Lower leg skin (tissue), 4 donors: ENCODE measurements at places on chromosomes 6 and 20. TPM values are rescaled to one million over a fixed set of nuclear protein-coding genes. Genes with fewer than 3 reads are reported as not detected.
A peak's percentile ranks its signal among the peaks of the same experiment; 100 is the strongest.

DNA sequence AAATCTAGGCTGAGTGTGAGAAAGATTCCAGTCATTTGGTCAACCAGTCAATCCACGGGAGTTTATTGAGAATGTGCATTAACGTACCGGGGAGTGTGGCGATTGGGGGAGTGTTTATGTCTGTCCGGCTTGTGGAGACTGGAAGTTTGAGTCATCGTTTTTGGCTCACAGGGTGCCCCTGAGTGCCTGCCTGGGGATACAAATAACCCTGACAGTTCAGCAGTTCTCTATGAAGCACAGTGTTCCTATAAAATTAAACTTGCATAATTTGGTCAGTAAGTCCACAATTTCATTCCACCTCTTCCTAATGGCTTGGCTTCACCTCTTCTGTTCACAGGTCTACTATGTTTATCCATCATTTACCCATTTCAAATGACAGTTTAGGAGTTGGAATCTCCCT, 72.6 kb upstream of the PLEKHG1 start:
- no peak for DNase-seq

GRCh38 chr6:36830577-36830976, 8.7 kb downstream of the CPNE5 start:
- DNase-seq, result no peak

DNA sequence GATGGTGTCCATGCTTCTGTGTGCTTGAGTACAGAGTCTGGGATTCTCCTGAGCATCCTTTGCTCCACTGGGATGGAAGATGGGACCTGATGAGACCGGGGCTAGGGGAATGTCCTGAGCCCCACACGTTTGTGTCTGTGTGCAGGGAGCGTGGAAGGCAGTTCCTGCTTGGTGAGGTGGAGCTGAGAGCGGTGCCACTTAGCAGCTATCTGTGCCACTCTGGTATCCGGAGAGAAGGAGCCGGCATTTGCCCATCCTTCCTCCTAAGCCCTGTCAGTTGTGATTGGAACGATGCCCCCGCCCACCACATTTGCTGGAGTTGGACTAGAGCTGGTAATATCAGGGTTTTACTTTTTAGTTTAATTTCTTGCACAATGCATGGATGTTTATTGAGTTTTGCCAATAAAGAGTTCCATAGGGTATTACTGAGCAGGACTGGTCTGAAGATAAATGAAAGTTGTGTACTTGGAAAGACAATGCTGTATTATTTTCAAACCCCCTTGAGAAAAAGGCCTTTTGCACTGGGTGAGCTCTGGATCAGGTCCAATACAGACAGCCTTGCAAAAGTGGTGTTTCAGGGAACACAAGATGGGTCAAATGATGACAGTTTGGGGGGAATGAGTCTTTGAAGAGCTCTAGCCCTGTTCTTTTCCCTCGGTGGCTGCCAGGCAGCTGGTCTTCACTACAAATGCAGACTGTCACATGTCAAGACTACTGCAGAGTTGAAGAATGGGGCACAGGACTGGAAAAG, 130.8 kb downstream of the SYCP2 start:
- DNase-seq, result peak; percentile 7

The SAMD5 gene
- total RNA-seq, result 0.80 TPM

The LY6G5C gene
- not detected for total RNA-seq
